Large intestine (tissue), 12 donors: ENCODE measurements at places on chromosomes 2 and 18.

DNA sequence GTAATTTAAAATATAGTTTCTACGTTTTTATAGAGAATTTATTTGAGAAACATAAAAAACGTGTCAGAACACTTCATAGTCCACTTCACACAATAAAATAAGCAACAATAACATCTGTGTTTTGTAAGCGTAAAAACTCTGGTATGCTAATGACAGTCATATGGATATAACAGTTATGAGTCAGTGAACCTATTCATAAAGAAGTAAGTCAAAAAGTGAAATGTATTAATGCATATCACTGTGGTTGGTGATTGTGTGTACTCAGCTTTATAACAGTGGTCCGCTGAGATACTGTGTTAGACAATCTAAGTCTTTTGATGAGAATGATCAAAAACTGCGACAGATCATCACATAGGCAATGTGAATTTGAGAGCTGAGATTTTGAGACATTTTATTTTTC is 153.2 kb downstream of the WDR7 start:
- no peak for DNase-seq

DNA sequence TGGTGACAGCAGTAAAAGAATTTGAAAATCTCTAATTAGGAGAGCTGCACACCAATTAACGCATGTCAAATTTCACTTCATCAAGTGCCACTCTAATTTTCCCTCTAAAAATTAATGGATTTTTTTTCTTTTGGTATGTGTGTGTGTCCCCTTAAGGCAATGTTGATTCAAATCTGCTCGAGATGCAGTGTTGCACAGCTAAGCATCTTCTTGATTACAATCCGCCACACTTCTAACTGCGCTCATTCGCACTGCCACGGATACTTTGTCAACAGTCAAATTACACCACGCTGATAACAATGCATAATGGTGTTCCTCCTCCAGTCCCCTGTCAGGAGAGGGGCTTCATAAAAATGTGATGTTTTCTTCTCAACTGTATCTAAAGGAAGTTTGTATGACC is 261.4 kb downstream of the MEIS1 start:
- no peak for DNase-seq

- peak; percentile 15 for DNase-seq
Observed at GRCh38 chr2:200592406-200593075, 6.7 kb downstream of the AOX1 start.

DNA sequence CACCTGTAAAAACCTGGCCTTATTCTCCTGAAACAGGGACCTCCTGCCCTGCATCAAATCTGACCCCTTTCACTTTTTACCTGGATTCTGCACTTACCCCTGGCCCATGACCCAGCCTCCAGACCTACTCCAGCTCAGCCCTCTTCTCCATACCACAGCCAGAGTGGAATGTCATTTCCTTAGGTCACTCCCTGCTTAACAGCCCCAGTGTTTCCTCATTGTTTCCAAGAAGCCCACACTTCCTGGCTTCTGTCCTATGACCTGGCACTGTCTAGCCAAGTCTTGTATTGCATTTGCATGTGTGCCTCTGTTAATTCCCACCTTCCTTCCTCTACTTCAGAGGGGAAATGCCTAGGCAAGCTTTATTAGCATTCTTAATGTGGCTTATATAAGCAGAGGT is 51.4 kb upstream of the TRIB2 start:
- no peak for DNase-seq

- DNase-seq, result no peak
Observed at GRCh38 chr2:168496906-168497305, 40.8 kb downstream of the CERS6 start.

- no peak for DNase-seq
Observed at GRCh38 chr2:99803846-99804245, 314.0 kb upstream of the REV1 start.

DNA sequence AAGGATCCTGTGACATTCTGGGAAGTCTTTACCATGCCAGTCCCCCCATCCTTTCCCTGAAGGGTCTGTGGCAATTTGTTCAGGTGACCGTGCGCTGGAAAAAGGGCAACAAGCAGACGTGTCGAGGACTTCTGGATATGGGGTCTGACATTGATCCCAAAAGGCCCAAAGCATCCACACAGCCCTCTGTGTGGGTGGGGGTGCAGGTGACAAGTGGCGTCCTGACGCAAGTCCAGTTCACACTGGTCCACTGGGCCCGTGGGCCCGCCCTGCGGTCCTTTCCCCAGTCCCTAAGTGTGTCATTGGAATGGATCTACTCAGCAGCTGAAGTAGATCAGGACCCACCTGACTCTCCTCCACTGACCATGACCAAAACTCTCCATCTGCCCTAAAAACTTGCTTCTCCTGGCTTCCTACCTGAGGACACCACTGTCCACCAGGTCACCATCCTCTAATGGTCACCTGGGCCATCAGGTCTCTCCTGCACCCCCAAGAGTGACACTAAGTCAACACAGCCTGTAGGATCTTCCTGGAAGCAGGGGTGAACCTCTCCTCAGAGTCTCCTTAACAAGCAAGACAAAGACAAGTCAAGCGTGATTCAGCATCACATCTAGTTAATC is 85.6 kb upstream of the SLC66A3 start:
- DNase-seq, result no peak

DNA sequence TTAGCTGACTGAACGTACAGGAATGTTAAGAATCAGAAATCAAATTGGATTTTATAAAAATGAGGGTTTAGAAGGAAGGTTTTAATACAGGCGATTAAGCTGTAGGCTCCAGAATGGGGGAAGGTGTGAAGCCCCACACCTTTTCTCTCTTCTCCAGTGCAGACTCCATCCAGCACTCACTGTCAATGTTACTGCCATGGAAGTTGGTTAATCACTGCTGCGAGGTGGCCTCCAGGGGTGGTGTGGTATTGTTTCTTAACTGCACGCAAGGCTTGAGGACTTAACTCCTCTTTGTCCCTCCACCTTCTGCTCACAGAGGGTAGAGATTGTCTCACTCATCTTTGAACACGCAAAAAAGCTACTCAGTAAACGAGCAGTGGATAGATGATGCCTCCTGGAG is 26.9 kb upstream of the YWHAQ start:
- no peak for DNase-seq

DNA sequence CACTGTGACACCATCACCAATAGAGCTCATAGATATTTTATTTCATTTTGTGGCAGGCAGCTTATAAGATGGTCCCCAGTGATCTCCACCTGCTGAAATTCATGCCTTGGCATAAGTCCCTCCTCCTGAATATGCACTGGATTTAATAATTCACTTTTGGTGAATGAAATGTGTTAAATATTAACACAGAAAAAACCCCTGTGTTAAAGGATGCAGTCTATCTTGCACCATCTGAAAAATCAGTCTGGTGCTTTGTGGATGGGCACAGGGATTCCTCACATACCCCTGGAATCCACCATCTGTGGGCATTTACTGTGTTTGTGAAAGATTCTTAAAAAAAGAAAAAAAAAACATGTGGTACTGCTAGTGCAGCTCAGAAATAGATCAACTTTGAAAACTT is 26.1 kb upstream of the WIPF1 start:
- DNase-seq, result no peak

- no peak for DNase-seq
Observed at GRCh38 chr18:46621111-46621766, 35.8 kb downstream of the LOXHD1 start.

DNA sequence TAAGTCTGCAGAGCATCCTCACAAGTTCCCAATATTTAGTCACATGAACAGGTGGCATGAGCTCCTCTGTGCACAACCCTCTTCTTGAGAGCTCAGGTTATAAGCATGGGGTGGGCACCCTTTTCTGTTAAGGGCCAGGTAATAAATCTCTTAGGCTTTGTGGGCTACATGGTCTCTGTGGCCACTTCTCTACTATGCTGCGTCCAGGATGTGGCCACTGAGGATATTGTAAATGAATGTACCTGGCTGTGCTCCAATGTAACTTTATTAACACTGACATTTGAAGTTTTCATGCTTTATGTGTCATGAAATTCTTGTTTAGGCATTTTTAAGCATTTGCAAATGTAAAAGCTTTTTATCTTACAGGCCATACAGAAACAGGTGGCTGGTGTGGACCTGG is 116.8 kb upstream of the ST6GAL2 start:
- DNase-seq, result no peak

- DNase-seq, result no peak
Observed at GRCh38 chr2:241728627-241729026, 5.8 kb upstream of the D2HGDH start.
